ENCODE measurements at places on chromosomes 4 and X. TPM values are rescaled to one million over a fixed set of nuclear protein-coding genes. Genes with fewer than 3 reads are reported as not detected.

The TLR6 gene
- total RNA-seq, result 3.0 TPM

DNA sequence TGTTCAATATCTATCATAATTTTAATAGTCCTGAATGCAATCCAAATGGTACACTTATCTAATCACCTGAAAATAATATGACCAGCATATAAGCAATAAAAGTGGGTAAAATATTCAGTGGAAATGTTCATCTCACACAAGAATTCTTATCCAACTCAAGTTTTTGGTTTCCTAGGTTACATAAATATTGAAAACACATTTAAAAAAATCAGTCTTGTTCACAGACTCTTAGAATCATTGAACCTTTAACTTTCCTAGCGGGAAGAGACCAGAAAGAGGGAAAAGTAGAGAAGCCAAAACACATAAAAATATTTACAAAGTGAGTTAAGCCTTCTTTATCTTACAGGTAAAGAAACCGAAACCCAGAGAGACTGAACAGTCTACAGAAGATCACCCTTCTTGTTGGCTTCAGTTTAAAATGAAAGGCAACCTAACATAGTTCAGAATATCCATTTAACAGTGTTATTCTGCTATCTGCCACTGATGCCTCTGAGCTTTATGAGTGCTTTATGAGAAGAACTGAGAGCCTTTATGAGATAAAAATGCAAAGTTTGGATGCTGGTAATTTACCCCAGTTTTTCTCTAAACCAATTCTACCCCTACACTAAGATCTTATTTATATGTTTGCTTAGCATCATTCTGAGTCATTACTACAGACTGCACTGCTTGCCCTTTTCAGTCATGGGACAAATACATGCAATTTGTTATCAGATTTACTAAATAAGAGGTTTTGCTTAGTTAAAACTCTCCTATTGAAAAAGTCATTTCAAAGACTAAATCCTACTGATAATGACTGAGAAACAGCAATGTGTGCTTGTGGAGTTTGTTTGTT is 453.3 kb upstream of the INTU start:
- no peak for DNase-seq

The ZFP42 gene
- 0.23 TPM for total RNA-seq

GRCh38 chrX:118495061-118495921 is at the start of gene DOCK11:
DOCK11 (plus strand) TSS chrX:118495815; CDS start chrX:118495972, 157 bp downstream.
- DNase-seq, result peak; percentile 80

DNA sequence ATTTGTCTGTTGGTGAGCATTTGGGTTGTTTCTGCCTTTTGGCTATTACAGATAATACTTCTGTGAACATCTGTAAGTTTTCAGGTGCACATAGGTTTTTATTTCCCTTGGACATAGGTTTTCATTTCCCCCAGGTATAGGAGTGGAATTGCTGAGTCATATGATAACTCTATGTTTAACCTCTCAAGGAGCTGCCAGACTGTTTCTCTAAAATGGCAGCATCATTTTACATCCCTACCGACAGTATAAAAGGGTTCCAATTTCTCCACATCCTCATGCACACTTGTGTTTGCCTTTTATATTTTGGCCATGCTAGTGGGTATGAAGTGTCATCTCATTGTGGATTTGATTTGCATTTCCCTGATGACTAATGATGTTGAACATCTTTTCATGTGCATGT is 53.5 kb downstream of the TMEM164 start:
- no peak for DNase-seq

All from ureter (tissue), 1 donor.